GM12865 (cell line): ENCODE measurements at places on chromosomes 3 and 15.
A peak's percentile ranks its signal among the peaks of the same experiment; 100 is the strongest.

GRCh38 chr15:32856753-32857152, 138.9 kb downstream of the GREM1 start:
- DNase-seq: no peak

DNA sequence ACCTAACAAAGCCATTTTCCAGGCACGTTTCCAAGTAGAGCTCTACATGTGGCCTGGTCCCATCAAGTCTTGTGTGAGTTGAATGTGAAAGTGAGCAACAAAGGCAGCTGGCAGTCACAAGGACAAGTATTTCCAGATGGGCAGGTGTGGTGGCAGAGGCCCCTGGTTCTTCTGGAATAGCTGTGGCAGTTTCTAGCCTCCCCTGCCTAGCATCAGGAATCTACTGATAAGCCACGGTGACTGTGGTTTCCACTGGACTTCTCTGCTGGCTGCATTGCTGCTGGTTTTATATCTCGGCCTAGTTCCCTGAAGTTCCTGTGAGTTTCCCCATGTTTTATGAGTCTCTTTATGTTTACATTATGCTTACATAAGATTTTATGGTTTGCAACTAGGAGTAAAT, 117.7 kb downstream of the GOLIM4 start:
- no peak for DNase-seq

- no peak for DNase-seq
These were observed 3.1 kb upstream of the FAM240A start for GRCh38 chr3:46609212-46609721.

GRCh38 chr3:487614-488013, 291.1 kb downstream of the CHL1 start:
- DNase-seq: no peak

DNA sequence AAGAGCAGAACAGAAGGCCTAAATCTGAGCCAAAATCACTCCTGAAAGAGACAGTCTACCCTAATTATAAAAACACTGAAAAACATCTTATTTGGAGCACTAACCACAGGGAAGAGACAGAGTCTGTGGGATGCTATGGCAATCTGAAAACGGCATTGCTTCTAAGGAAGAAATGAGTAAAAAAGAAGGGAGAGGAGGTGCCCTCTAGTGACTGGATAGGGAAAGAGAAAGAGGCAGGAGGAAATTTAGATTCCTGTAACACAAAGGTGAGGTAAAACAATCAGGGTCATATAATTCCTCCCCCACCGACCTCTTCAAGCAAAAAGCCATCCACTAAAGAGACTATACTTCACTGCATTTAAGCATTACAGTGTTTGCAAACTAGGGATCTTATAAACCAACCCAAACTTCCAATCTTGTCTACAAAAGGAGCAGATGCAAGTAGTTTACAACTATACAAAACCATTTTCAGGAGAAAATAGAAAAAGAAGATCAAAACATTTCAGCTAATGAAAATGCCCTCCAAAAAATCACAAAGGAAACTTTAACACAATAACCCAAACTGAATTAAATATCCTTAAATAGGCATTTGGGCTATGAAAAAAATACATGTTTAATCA, 32.6 kb downstream of the HACD2 start:
- peak; percentile 16 for DNase-seq

DNA sequence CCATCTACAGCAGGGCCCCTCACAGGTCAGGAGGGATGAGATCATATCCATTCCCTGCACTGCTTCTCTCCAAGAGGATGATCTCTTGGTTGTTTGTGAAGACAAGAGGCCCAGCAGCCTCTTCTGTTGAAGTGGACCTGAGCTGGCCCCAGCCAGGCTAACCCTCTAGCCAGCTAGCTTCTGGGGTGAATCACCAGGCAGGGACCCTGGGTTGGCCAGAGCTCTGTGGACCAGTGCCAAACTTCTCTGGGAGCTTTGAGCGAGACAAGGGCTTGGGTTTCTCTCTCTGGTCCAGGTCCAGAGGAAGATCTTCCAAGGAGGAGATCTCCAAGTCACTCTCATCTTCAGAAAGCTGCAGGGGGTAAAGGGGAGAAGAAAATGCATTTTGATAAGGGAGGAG, 52.7 kb downstream of the CLDN18 start:
- DNase-seq: no peak

DNA sequence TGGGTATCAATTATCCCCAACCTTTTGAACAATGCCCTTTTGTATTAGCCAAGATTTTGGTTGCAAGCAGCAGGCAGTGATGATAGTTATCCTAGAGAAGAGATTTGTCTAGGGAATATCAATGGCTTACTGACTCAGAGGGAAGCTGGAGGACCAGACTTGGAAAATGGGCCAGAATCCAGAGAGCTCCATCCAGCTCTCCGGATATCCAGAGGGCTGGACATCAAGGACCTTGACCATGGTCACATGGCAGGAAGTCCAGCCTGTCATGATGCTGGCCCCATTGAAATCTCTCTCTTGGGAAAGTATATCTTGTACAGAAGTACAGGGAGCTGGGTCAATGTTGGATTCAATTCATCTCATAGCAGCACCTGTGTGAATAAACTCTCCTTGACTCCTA, 148.5 kb upstream of the PDZRN3 start:
- no peak for DNase-seq

GRCh38 chr15:48965972-48966371, 2.3 kb upstream of the SHC4 start:
- peak; percentile 82 for DNase-seq

DNA sequence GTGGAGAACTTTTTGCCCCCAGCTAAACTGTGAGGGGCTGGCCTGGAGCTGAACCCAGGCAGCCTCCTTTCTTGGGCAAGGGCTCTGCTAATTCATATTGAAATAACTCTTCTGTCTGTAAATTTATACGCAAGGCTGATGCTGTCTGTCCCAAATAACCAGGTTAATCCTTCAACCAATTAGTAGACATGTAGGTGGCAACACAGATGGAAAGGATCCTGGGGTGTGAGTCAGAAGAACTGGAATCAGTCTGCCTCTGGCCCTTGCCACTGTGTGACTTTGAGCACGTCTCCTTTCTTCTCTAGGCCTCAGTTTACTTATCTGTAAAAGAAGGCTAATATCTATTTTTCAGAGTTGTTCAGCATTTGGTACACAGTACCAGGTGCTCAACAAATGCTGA, 48.3 kb upstream of the IREB2 start:
- DNase-seq: no peak

GRCh38 chr15:50854601-50855490, 53.6 kb upstream of the AP4E1 start:
- peak; percentile 76 for DNase-seq

DNA sequence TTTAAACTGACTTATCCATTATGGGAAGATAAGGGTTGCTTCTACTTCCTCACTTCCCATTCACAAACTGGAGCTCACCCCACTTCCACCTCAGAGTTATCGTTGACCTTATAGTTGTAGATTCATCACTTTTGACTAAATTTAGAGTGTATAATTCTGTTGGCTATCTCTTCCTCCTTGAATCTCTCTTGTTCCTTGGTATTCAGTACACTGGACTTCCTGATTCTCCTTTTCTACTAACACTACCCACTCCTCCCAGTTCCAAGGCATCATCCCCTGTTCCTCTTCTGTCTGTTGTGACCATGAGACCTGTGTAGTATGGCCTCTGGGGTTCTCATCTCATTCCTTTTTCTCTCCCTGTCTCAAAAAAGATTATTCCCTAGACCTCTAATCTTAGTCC, 5.9 kb upstream of the GPR87 start:
- no peak for DNase-seq
